ENCODE measurements at places on chromosomes 6 and 20.

DNA sequence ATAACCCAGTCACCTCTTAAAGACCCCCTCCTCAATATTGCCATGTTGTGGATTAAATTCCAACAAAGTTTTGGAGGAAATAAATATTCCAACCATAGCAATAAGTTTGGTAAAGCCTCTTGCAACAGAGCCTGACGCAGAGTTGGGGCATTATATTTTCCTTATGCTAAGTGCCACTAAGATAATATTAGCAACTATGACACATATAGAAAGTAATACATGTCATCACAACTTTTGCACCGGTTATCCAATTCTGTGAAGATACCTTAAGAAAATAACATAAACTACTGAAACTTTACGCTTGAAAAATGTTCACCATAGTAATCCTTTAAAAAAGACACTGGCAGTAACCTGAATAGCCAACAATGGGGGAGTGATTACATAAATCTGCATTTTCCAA is 52.2 kb upstream of the TRERF1 start:
- DNase-seq: no peak

DNA sequence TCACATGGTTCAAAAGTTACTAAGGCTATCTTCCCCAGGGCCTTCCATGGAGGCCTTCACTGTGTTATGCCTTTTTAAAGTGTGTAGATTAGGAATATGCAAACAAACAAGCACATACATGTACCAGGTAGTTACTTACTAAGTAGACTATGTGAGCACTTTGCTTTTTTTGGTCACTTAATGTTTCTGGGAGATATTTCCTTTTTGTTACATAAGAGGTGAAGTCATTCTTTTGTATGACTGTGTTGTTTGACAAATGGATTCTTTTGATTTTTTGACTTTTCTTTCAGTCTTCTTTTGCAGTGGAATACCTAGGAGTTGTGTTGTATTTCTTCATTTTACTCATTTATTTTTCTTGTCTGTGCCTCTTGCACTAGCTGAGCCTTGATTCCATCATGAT is 39.6 kb upstream of the BCAS1 start:
- DNase-seq: no peak

- DNase-seq: no peak
Measured at GRCh38 chr6:162345051-162345511, 382.5 kb downstream of the PRKN start.

- no peak for DNase-seq
Measured at GRCh38 chr6:147738516-147739162, 230.1 kb downstream of the SAMD5 start.

DNA sequence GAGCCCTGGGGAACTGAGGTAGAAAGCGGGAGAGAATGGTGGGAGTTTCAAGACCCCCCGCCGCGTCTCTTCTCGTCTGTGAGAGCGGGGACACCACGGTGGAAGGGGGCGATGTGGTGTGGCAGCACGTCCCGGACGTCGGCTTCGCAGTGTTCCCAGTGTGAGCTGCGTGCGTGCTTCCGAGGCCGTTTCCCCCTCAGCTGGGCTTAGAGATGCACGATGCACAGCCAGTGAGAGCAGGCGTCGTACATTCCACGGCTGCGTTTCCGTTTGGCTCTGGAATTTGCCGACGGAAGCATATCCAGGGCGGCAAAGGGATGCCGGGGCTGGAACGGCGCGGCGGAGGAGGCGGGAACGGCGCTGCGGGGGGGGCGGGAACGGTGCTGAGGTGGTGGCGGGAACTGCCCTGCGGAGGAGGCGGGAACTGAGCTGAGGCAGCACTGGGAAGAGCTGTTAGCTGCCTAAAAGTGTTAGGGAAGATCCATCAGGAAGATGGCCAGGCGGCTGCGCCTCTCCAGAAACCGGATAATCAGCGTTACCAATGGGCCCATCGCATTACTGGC is 37.7 kb downstream of the KIF25 start:
- DNase-seq: no peak

GRCh38 chr6:67121115-67121514 is 1414.1 kb upstream of the EYS start:
- no peak for DNase-seq

DNA sequence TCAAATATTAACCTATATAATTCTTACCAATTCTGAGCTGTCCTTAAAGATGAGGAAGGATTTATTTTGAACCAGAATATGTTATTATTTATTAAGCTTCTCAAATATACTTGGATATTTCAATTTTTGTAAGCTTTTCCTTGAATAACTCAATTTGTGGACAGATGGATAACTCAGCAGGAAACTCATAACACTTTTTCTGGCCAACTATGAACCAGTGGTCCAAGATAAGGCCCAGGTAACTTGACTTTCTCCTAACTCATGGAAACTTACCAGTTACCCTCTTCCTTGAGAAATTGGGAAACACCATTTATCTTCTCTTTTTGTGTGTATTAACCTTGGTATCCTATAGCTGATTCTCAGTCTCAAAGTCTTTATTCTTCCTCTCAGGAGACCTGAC is 427.5 kb upstream of the SYNCRIP start:
- DNase-seq: no peak

DNA sequence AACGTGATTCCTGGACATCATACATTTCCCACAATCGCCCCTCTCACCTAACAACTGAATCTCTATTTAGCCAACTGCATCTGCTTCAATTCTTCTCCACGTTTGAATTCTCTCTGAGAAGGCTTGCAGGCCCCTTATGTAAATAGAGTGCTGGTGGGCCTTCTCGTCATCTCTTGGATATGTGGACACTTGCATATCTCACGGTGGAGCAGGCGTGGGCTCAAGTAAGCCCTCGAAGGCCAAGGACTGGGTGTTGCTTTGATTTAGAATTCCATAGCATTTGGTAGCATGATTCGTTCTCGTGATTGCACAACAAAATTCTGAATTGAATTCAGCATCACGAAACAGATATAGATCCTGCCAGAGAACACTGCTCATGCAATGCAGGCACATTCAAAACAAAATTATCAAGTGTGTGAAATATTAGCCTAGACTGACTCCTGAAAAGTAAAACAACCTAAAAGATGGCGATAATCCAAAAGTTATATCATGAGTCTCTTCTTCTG is 613.6 kb downstream of the TFAP2A start:
- DNase-seq: no peak

- DNase-seq: no peak
Measured at GRCh38 chr20:10476319-10476724, 41.2 kb downstream of the SLX4IP start.

- DNase-seq: no peak
Measured at GRCh38 chr20:46056970-46057855, 28.2 kb downstream of the SLC12A5 start.

DNA sequence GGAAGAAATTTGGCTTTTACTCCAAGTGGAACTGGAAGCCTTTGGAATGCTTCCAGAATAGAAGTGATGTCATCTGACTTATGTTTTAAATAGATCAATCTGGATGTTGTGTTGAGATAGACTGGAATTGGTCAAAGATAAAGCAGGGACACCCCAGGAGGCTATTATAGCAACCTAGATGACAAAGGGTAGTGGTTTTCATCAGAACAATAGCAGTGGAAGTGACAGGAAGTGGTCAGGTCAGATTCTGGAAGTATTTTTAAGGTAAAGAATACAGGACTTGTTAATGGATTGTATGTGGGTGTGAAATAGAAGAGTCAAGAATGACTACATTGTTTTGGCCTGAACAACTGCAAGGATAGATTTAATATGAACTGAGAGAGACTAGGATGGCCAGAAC is 191.4 kb downstream of the ADGRB3 start:
- DNase-seq: no peak

DNA sequence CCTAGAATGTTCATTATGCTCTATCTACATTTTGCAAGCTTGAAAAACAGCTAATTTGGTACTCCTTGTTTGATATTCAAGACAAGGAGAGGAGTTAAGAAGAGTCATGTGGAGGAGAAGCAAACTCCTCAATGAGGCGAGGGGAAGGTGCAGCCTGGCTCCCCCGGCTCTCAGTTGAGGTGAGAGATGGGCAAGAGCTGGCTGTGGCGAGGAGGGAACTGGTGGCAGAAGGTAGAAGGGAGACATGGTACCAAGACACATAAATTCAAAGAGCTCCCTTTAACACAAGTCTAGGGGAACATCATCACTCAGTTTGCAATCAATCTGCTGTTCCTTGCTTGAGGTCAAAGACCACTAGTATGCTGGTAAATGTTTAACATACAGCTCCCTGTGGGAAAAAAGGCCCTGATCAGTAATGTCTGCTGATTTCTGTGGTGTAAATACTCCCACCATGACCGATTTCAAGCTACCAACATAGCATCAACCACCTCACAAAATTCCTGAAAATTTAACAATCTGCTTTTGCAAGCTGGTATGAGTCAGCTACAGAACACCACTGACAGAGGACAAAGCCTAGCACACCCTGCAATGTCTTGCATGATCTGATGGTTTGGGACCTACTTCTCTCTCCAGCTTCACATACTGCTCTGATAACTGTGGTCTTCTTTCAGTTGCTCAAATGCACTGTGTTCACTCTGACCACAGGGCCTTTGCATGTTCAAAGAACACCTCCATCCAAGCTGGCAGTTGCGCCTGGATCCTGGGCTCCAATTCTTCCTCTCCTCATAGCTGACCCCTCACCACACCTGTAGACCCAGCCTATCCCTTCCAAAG is 516.3 kb upstream of the CHD6 start:
- no peak for DNase-seq

DNA sequence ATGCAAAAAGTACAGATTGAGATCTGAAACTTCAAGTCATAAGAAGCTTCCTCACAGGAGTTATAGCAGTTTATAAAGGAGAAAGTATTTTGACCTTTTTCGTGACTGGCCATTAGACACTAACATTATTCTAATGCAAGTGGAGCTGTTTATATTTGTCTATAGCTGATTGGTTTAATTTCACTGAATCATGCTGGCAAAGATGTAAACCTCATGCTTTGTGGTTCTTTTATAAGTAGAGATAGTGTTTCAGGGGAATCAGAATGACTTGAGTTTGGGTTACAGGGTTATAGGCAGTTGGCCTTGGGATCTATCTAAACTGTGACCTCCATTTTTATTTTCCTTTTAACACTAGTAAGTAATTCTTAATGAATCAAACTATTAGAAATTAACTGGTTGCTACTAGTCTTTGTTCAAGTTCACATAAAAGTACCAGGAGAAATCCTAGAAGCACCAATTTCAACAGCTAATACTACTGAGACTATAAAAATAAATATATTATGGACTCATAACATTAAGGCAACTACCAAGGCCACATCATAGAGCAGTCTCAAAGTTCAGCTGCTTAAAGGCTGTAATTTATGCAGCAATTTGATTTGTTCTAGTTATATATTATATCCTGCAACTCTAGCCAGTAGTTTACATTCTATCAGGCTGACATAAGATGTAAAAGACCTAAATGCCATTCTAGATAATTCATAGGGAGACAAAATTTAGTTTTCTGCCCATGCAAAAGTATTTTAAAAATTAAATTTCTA is 94.0 kb downstream of the RNGTT start:
- DNase-seq: no peak

DNA sequence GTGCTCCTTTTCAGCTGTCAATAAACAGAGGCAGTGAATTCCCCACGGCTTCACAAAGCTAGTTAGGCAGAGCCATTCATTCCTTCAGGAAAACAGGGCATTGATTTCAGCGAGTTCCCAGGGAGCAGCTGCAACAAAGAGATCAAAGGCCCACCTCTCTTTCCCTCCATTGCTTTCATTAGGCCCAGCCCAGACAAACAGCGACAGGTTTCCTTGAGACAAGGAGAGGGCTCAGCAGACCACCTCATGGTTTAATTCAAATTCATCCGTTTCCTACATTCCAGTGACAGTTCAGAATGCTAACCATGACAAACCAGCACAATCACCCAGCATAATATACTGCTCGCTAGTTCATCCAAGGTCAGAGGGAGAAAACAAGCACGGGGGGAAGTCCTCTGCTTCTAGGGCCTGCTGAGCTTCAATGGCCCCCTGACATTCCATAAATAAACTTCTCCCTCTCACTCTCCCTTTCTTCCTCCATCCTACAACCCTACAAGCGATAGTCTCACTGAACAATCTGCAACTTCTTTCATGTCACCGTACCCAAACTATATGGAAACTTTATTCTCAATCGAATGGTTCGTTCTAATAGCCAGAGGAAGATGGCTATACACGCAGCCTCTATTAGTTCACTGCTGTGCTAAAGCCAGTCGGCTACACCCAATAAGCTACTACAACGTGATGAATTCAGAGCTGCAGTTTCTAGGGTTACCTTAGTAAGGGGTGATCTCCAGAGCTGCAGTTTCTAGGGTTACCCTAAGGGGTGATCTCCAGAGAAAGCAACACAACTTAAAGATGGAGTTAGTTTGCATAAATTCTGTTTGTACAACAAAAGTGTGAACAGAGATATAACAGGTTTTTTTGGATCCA is 34.7 kb downstream of the PLAGL1 start:
- no peak for DNase-seq

DNA sequence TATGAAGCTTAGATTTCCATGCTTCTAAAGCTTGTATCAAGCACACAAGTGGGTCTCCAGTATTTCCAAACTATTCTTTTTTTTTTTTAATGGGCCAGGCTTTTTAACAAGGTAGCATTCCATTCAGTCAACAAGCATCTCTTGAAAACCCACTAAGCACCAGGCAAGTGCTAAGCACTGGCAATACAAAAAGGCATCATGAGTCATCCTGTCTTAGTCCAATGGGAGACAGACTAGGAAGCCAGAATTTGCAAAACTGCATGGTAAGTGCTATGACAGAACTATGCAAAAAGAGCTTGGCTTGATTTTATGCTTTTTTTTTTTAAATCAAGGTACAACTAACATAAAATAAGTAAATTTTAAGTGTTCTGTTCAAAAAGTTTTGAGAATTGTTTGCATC is 109.3 kb upstream of the DST start:
- no peak for DNase-seq

GRCh38 chr6:15033850-15034203 is 212.0 kb upstream of the JARID2 start:
- DNase-seq: no peak

GRCh38 chr6:11538052-11538818 is 686 bp downstream of the TMEM170B start:
- DNase-seq: peak; percentile 25

GRCh38 chr6:25341203-25341552 is 62.0 kb downstream of the CARMIL1 start:
- no peak for DNase-seq

- DNase-seq: no peak
Measured at GRCh38 chr6:15577550-15578171, 85.2 kb downstream of the DTNBP1 start.

DNA sequence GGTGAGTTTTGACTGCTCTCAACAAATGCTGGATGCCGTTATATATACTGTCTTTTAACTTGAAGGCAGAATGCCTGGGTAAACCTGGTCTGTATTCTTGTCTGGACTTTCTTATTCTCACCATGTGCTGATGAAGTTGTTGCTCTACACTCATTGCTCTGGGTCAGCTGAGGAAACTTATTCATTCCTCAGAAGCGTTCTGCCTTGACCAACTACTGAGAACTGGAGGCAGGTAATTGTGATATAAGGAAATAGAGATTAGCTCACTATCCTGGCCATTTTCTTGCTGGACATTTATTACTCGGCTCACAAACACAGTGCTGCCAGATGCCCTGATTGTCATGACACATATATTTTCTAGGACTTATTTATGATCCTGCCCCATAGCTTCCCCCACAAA is 103.6 kb downstream of the DNAH8 start:
- DNase-seq: no peak

DNA sequence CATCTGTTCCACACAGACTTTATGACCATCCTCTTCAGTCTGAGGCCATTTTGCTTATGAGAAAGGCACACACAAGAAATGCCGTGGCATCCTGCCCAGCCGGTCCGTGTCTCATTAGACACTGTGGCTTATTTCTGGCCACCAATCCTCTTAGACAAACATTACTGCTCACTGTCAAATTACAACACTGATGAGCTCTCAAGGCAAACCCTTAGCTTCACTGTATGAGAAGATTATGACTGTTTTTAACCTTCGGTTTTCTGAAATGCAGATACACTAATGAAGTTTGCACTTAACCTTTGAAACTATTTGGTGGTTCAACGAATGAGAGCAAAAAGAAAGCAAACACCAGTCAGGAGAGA is 50.5 kb upstream of the DST start:
- no peak for DNase-seq

Measured in activated gamma-delta T cell treated with Interleukin-2 at 50 U/mL for 16 hours (primary cell).